ENCODE measurements at places on chromosomes 1 and 21.

GRCh38 chr1:10583641-10584040 is 108.9 kb downstream of the PEX14 start:
- DNase-seq = no peak

DNA sequence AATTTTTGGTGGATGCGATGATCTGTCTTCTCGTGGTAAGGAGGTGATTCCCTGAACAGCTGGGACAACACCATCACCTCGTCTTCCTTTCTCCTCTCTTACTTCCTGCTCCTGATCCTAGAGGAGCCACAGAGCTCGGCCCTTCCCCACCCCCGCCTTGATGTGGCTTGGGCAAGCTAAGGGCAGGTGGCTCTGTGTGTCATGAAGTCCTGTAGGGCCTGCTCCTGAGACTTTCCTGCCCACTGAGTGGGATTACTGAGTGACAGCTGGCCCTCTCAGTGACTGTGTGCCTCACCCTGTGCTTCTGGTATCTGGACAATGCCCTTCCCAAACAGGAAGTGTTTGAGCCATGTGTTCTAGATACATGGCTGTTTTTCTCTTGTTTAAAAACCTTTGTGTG is 153.0 kb downstream of the KCNJ6 start:
- DNase-seq = no peak

GRCh38 chr1:7410156-7410555 is 360.9 kb upstream of the VAMP3 start:
- no peak for DNase-seq

DNA sequence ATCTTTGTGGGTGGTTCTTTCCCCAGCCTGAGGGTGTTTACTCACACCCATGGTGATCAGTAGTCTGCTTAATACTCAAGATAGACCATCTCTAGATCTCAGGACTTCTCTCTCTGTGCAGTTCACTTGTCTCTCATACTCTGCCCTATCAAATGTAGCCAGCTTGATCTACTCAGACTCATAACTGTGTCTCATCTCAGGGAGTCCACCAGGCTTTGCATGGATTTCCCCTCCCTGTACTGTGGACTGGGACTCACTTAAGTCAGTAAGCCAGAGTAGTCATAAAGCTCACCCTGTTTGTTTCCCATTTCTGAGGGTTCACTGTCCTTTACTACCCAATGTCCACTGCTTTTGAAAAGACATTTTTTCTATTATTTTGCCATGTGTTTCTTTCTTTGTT is 41.8 kb downstream of the LYPLAL1 start:
- no peak for DNase-seq

DNA sequence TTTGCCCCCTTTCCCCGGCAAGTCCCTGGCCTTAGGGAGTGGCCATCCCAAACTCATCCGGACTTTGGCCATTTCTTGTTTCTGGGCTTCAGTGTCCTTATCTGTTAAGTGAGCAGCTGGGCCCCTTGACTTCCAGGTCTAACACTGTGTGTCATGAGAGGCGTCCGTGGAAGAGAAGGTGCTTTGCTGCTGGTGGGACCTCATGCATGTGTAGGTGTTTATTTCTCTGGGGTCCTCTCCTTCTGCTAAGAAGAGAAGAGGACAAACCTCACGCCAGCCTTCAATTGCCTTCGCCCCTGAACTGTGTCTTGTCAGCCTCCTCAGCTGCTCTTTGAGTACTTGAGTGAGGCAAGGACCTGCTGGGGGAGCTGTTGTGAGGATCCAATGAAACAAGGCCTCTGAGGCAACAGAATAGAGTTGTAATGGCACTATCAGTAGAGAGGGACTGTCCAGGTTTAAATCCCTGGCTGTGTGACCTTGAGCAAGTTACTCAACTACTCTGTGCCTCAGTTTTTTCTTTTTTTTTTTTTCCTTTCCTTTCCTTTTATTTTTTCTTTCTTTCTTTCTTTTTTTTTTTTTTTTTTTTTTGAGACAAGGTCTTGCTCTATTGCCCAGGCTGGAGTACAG is 72.5 kb downstream of the RUNX3 start:
- DNase-seq = no peak

- DNase-seq = peak; percentile 3
Observed at GRCh38 chr21:45981151-45982091, at the start of gene COL6A1. Gene COL6A1 (plus strand): TSS chr21:45981770. CDS start chr21:45981851, 81 bp downstream.

DNA sequence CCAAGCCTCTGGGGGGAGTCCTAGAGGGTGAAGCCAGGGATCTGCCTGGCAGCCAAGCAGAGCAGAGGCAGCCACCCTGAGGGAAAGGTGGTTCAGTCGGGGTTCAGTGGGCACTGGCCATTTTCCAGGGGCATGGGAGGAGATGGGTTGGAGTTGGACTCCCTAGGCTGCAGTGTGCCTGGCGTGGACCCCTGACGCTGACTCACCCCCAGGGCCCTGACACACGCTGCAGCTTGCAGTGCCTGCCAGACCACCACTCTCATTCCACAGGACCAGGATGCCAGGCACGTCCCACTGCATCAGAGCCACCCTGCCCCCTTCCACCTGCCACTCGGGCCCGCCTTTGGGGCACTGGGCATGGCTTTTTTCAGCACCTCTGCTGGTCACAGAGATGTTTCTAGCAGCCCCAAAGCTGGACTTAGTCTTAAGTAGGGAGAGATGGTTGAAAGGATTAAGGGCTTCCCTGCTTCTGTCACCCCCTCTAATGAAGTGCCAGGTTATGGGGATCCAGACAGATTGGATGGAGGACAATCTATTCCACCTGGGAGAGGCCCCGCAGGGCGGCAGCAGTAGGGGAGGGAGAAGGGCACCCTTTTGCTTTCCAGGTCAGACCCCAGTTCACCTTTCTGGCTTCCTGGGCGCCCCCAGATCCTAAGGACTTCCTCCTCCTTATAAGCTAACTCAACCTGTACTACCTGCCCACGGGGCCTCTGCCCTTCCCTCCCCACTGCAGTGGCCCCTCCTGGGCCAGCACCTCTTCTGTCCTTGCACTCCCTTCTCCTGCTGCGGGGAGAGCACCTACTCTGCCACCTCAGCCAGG is 1.6 kb downstream of the SYT2 start:
- DNase-seq = no peak

DNA sequence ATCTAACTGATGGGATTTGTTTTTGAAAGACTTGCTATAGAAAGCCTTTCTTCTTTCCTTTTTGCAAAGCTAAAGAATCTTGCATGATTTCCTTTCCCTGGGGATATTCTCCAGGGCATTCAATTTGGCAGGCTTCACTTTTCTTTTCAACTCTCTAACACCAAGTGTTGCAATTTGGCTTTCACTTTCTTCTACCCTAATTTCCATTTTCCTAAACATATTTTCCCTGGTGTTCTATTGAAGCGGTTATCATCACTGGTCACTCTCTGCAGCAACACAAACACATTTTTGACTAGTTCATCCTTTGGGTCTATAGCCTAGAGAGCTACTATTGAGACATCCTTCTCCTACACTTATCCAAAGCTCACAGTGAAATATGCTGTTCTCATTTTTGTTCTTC is 424.5 kb downstream of the NEGR1 start:
- no peak for DNase-seq

DNA sequence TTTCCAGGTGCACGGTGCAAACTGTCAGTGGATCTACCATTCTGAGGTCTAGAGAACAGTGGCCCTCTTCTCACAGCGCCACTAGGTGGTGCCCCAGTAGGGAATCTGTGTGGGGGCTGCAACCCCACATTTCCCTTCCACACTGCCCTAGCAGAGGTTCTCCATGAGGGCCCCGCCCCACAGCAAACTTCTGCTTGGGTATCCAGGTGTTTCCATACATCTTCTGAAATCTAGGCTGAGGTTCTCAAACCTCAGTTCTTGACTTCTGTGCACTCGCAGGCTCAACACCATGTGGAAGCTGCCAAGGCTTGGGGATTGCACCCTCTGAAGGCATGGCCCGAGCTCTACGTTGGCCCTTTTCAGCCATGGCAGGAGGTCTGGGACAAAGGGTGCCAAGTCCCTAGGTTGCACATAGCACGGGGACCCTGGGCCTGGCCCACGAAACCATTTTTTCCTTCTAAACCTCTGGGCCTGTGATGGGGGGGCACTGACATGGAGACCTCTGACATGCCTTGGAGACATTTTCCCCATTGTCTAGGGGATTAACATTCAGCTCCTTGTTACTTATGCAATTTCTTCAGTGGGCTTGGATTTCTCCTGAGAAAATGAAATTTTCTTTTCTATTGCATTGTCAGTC is 10.0 kb downstream of the HS2ST1 start:
- DNase-seq = no peak

GRCh38 chr1:10794724-10795275 is 1.6 kb downstream of the CASZ1 start:
- DNase-seq = no peak

- DNase-seq = no peak
Observed at GRCh38 chr1:196608390-196609369, at the start of gene KCNT2. Gene KCNT2 (minus strand): TSS chr1:196608440. CDS start chr1:196608309, 131 bp downstream.

DNA sequence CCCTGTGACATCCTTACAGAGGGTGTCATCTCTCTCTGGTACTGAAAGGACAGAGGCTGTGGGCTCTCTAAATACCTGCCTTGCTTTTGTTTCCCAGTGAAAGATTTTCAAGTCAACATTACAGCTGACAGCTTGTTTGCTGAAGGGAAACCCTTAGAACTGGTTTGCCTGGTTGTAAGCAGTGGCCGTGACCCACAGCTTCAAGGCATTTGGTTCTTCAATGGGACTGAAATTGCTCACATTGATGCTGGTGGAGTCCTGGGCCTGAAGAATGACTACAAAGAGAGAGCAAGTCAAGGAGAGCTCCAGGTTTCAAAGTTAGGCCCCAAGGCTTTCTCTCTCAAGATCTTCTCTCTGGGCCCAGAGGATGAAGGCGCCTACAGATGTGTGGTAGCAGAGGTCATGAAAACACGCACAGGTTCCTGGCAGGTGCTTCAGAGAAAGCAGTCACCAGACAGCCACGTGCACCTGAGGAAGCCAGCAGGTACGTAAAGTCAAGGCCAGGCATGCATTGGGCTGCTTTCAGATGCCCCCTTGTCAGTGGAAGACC is 11.8 kb downstream of the CD101 start:
- no peak for DNase-seq

GRCh38 chr1:182059936-182060335 is 1.6 kb downstream of the ZNF648 start:
- DNase-seq = no peak

GRCh38 chr21:25913479-25913878 is 178.7 kb downstream of the GABPA start:
- no peak for DNase-seq

GRCh38 chr1:38881487-38881886 is at the start of gene GJA9:
Gene GJA9 (minus strand): TSS chr1:38881587. CDS start chr1:38876098, 5,489 bp downstream.
- DNase-seq = no peak

- DNase-seq = no peak
Observed at GRCh38 chr1:37765916-37766664, 1.2 kb upstream of the EPHA10 start.

DNA sequence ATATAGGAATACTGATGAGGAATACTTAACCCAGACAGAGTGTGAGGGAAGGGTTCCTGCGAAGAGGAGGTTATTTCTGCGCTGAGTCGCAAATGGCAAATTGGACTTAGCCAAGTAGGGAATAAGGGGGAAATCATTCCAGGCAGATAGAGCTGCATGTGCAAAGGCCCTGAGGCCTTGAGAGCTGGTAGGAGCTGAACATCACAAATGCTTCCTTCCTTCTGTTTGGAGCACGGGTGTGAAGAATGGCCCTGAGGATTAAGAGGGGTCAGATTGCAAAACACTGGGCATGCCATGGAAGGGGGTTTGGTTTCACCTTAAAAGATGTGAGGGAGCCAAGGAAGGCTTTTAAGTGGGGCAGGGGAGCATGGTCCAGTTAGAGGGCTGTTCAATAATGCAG is 12.4 kb downstream of the IER5 start:
- DNase-seq = no peak

GRCh38 chr1:40627987-40628902 is 37.2 kb downstream of the RIMS3 start:
- DNase-seq = no peak

DNA sequence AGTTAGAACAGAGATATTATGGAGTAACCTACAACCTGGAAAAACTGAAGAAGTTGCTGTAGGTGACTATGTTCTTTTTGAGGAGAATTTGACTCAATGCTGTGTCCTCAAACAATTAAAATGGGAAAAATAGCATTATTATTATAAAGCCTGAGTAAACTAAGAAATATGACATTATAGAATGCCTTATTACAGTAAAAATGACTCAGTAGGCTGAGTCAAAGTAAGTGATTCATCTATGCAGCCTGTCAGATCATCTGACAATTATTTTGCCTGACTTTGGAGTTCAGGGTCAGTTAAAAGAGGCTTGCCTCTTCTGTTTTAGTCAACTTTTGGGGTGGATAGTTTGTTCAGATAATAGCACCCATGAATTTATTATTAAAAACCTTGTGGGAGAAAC is 150.8 kb upstream of the PTGFR start:
- DNase-seq = peak; percentile 44

GRCh38 chr1:35715568-35716002 is 3.1 kb downstream of the C1orf216 start:
- DNase-seq = no peak

Measured in epithelial cell of prostate (primary cell).